GM12891 (cell line): ENCODE measurements at places on chromosomes 5 and 9.

DNA sequence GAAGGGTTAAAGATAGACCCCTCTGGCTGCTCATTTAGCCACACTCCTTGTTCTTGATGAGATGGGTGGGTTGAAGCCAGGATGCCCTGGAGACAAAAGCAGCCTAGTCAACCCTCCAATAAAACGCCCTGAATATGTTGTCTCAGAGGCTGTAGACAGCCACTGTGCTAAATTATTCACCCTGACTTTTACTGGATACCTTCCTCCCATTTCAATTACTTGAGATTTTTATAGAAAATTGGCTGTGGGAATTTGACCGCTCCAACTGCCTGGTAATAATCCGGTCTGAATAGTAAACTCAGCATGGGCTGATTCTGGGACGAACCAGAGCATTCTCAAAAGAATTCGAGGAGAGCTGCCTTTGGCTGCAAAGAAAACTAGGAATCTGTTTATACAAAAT is 104.2 kb downstream of the SNX18 start:
- no peak for DNase-seq

GRCh38 chr5:36876965-36877666 is 547 bp downstream of the NIPBL start:
- DNase-seq = no peak

DNA sequence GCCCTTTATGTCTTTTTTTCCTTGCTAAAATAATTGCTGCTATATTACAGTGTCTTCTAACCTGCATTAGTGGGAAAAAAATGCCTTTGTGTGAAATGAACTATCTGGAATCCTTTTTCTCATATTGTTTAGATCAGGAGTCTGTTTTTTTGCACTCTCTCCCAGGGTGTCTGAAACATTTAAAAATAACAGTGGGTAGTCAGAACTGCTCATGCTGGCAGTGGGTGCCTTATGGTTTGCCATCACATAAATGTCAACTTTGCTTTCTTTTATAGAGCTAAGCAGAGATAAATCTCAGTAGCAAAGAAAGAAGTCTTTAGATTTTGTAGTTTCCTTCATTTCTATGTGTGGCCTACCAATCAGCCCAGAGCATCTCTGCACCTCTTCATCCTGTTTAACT is 347.8 kb upstream of the RGMB start:
- DNase-seq = no peak

DNA sequence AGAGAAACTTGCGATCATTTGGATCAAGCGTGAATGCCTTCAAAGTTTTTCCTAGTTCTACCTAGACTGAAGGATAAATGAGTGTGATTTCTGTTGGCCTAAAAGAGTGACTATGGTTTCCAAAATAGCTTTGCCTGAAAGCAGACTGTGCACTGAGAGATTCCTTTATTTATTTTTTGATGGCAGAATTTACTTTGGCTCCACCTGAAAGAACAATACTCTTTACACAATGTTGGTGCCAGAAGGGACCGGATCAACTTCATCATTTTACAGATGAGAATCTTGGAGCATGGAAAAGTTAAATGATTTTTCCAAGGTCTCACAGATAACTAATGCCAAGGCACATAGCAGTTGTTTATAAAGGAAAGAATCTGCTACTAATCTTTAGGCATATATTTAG is 199.6 kb downstream of the KCTD16 start:
- DNase-seq = no peak

DNA sequence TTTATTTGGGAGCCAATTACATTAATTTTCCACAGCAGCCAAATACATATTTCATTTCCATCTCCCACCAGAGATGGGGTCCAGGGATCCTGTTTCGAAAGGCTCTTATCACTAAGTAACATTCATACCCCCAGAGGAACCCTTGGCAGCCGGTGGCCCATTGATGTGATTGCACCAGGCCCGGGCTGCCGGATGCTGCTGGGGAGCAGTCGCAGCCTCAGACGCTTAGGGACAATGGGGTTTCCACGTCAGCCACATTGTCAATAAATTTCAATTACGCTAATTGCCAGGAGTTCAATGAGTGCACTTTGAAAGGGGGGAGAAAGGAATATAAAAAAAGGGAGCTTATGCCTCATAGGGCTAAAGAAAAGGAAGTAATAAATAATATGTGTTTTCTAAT is 478.8 kb upstream of the ADAMTS16 start:
- DNase-seq = no peak

DNA sequence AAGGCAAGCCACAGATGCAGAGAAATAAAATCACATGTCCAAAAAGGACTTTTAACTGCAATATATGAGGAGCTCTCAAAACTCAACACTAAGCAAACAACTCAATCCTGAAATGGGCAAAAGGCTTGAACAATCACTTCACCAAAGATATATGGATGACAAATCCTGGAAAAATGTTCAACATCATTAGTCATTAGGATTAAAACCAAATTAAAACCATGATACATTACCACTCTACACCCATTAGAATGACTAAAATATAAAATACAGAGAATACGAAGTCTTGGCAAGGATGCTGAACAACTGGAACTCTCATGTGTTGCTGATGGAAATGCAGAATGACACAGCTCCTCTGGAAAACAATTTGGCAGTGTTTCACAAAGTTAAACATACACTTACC is 277.4 kb downstream of the TLE1 start:
- no peak for DNase-seq

DNA sequence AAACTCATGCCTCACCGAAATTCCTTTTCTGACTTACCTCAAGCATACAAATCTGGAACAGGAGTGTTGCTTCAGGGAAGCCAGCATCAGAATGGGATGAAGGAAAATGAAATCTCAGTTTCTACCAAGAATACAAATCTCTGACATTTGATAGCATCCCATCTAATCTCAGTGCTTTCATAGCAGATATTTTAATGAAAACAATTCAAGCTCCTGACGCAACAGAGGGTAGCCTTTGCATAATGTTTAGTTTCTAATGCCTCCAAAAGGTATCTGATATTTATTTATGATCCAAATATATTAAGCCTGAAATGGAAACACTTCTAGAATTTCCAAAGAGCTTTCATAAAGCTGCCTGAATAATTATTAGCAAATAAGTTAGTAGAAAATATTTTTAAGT is 251.4 kb downstream of the DEPDC1B start:
- DNase-seq = no peak

- no peak for DNase-seq
These were observed 38.3 kb upstream of the TENT4A start for GRCh38 chr5:6674886-6675285.

GRCh38 chr5:125891061-125891725 is 532.0 kb upstream of the GRAMD2B start:
- DNase-seq = no peak

DNA sequence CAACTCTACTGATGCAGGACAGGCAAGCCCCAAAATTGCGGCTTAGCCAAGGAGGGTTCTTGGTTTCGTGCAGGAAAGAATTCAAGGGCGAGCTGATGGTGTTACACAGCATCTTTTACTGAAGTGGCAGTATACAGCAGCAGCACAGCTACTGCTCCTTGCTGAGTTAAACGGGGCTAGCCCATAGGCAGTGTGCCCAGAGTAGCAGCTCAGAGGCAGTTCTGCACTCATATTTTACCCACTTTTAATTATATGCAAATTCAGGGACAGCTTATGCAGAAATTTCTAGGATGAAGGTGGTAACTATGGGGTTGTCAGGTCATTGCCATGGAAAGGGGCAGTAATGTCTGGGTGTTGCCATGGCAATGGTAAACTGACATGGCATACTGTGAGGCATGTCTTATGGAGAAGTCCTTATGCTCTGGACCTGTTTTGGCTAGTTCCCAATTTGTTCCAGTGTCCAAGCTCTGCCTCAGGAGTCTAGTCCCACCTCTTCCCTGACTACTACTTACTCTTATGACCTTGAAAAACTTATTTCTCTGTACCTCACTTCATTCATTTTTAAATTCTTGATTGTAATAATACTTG is 2.0 kb upstream of the SPINK9 start:
- no peak for DNase-seq

- DNase-seq = no peak
These were observed 76.0 kb downstream of the SEMA6A start for GRCh38 chr5:116498503-116499048.

GRCh38 chr5:54573812-54574489 is 56.4 kb downstream of the SNX18 start:
- no peak for DNase-seq
